ENCODE measurements at places on chromosomes 5 and 9. TPM values are rescaled to one million over a fixed set of nuclear protein-coding genes. Genes with fewer than 3 reads are reported as not detected.

GRCh38 chr5:53825926-53826325, 265.5 kb downstream of the NDUFS4 start:
- no peak for DNase-seq
- H3K36me3 ChIP-seq = no peaks in the 10 kb centered on the region
- no peak overlapping the region for H3K4me3 ChIP-seq
- no peak overlapping the region for H3K27ac ChIP-seq

MTX3 gene
- 0.29 TPM for total RNA-seq

- no peak for DNase-seq
- no peaks in the 10 kb centered on the region for H3K4me1 ChIP-seq
- H3K4me3 ChIP-seq = no peak overlapping the region
Measured at GRCh38 chr5:82662340-82662739, 384.2 kb upstream of the RPS23 start.

CTSL gene
- total RNA-seq = 76.4 TPM

GCNT4 gene
- 0.02 TPM for total RNA-seq

MAP3K1 gene
- 10.7 TPM for total RNA-seq

DNA sequence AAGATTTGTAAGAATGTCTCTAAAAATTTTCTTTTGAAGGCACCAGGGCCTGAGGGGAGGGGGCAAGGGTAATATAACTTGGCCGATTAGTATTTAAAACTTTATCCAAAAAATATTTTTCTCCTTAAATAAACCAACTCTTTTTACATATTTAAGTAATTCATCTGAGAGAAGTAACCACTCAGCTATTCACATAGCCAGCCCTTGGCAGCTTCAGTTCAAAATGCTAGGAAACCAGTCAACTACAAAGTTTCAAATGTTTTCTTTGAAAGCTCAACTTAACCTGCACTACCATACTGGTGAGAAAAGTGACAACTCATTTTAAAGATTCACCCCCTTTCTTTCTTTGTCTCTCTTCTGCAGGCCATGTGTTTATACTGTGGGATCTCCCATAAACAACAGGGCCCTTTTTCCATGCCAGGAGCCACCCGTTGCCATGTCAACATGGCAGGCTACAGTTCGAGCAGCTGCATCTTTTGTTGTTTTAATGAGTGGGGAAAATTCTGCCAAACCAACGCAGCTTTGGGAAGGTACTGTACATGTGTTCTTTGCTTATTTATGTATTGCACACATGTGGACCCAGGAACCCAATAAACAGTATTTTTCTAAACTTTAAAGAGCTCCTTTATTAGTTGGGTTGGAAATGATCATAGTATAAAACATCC, 46.3 kb downstream of the AOPEP start:
- no peaks in the 10 kb centered on the region for H3K36me3 ChIP-seq
- no peaks in the 10 kb centered on the region for H3K27me3 ChIP-seq
- H3K27ac ChIP-seq = peak overlapping the region; percentile 36
- no peak overlapping the region for H3K4me3 ChIP-seq
- DNase-seq = no peak
- H3K4me1 ChIP-seq = no peaks in the 10 kb centered on the region

DNAJA1 gene
- 137 TPM for total RNA-seq

DNA sequence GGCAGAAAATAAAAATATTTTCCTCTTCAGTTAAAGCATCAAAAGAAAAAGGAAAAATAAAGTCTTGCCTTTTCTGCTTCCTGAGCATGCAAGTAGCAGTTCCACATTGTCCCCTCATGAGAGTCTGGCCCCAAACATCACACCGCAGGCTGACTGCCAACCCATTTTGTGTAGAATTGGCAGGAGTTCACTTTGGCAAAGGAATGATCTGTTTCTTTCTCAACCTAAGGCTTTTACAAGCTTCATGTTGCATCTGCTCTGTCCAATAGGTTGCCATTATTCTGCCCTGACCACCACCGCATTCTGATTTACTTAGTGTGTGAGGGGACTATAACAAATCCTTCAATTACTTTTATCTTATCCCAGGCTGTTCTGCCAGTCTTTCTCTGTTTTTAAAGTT, 249.5 kb downstream of the ISL1 start:
- H3K27ac ChIP-seq = no peak overlapping the region
- no peak for DNase-seq
- H3K27me3 ChIP-seq = no peaks in the 10 kb centered on the region
- no peaks in the 10 kb centered on the region for H3K36me3 ChIP-seq

DPYSL3 gene
- 0.55 TPM for total RNA-seq

GRCh38 chr5:139178589-139178917, 19.6 kb downstream of the SIL1 start:
- H3K4me3 ChIP-seq = no peak overlapping the region
- peaks cover 14% of the 10 kb centered on the region for H3K4me1 ChIP-seq
- no peaks in the 10 kb centered on the region for H3K27me3 ChIP-seq
- no peak for DNase-seq
- no peaks in the 10 kb centered on the region for H3K36me3 ChIP-seq
- H3K27ac ChIP-seq = no peak overlapping the region

WDR38 gene
- not detected for total RNA-seq

DNA sequence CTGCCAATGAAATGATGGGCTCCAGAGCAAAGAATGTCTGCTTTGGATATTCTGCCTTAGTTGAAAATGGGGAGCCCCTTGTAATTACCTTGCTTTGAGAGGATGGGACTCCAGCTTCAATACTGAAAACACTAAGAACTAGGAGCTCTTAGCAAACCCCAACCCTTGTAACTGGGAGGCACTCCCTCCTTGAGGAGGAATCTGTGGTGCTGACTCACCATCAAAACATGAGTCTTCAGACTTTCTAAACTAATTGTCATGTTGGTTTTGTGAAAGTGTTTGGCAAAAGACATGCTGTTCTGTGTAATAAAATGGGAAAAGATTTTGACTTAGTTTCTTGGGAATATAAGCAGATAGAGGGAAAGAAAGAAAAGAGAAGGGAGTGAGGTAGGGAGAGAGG, 91.9 kb upstream of the PTPRD start:
- no peak overlapping the region for H3K4me3 ChIP-seq
- no peak overlapping the region for H3K27ac ChIP-seq
- H3K36me3 ChIP-seq = no peaks in the 10 kb centered on the region
- no peaks in the 10 kb centered on the region for H3K27me3 ChIP-seq

DNA sequence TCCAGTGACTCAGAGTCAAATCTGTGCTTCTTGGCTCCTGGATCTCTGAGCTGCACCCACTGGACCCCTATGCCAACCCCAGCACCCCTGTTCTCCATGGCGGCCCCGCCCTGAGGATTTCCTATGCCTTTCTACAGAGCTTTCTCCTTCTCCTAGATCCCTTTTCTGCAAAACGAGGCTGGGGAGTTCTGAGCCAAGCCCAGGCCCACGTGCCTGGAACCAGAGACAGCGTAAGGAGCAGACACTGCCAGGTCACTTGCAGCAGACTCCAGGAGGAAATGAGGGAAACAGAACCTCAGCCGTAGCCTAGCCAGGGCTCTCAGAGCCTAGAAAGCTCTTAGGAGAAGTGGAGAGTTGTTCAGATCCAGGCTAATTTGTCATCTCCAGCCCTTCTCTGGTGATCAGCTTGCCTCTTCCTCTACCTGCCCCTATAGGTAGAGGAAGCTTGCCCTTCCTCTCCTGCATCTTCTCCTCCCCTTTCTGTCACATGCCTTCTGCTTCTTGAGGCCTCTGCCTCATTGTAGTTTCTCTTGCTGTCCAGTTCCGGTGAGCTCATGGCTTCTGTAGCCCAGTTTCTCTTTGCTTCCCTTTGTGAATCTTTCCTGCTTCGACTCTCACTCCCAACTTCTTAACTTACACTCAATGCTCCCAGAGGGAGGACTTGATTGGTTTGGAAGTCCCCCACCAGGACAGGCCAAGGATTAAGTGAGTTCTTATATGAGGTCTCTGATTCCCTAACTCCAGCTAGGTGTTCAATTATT, 163.4 kb downstream of the RGS3 start:
- no peaks in the 10 kb centered on the region for H3K4me1 ChIP-seq
- no peaks in the 10 kb centered on the region for H3K36me3 ChIP-seq
- DNase-seq = no peak
- H3K4me3 ChIP-seq = no peak overlapping the region

DNA sequence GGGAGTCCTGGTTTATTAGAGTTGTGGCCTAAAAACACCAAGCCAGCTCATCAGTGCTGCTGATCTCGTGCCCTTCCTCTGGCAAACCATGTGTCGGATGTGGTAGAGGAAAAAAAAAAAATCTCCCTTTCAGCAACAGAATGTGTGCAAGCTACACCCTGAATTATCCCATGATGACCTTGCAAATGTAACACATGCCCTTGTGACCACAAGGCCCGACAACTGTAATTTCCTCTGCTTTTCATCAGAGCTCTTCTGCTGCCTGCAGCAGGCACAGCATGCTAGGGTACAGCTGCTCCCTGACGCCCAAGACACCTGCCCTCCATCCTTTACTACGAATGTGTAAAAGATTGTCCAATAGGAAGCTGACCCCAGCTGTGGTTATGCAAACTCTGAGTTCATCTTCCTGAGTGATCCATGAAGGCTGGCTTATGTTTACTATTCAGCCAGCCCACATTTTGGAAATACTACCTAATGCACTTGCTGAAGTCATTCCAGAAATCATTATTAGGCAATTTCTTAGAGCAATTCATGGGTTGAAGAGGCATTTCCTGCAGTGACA, 14.6 kb upstream of the BNC2 start:
- no peaks in the 10 kb centered on the region for H3K36me3 ChIP-seq
- no peak for DNase-seq
- no peak overlapping the region for H3K4me3 ChIP-seq
- H3K27me3 ChIP-seq = no peaks in the 10 kb centered on the region
- no peaks in the 10 kb centered on the region for H3K4me1 ChIP-seq

GRCh38 chr5:140883927-140884697, 2.2 kb downstream of the PCDHA13 start:
- H3K27ac ChIP-seq = no peak overlapping the region
- H3K4me3 ChIP-seq = no peak overlapping the region
- DNase-seq = no peak
- H3K4me1 ChIP-seq = no peaks in the 10 kb centered on the region
- no peaks in the 10 kb centered on the region for H3K27me3 ChIP-seq
- no peaks in the 10 kb centered on the region for H3K36me3 ChIP-seq

SNCAIP gene
- not detected for total RNA-seq

GRCh38 chr9:97717866-97718265, 20.7 kb upstream of the XPA start:
- no peak overlapping the region for H3K4me3 ChIP-seq

DNA sequence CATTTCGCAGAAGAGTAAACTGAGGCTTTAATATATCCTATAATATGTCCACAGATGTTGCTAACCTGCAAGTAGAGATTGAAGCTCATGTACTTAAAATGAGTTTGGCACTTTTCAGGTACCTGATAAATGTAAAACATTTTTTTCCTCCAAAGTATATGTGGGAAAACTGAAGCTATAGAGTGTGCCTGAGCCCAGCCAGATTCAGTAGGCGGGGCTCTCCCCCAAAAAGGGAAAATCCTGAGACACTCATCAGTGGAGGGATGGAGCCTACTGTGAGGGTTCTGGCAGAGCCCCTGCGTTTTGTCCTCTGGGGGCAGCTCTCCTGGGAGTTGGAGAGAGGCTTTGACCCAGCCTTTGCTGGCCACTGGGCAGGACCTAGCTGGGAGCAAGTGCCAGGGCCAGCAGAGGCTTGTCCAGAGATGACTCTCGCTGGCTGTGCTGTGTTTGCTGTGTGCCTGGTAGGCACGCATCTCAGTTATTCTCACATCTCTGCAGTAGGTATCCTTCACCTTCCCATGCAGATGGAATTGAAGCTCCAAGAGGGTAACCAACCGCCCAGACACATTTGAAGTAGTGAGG, 81.1 kb upstream of the SPRY4 start:
- H3K27me3 ChIP-seq = peaks cover 11% of the 10 kb centered on the region
- no peaks in the 10 kb centered on the region for H3K4me1 ChIP-seq
- H3K4me3 ChIP-seq = no peak overlapping the region
- no peak overlapping the region for H3K27ac ChIP-seq
- H3K36me3 ChIP-seq = no peaks in the 10 kb centered on the region

- DNase-seq = no peak
- no peak within 1 kb of the TSS for H3K27ac ChIP-seq
- no peaks in the 10 kb centered on the region for H3K4me1 ChIP-seq
- no peaks in the 10 kb centered on the region for H3K27me3 ChIP-seq
- H3K4me3 ChIP-seq = no peak within 1 kb of the TSS
Measured at GRCh38 chr9:21993893-21994555, at the start of gene CDKN2A. Gene CDKN2A (minus strand): TSS chr9:21994392.

BNC2 gene
- not detected for total RNA-seq

DNA sequence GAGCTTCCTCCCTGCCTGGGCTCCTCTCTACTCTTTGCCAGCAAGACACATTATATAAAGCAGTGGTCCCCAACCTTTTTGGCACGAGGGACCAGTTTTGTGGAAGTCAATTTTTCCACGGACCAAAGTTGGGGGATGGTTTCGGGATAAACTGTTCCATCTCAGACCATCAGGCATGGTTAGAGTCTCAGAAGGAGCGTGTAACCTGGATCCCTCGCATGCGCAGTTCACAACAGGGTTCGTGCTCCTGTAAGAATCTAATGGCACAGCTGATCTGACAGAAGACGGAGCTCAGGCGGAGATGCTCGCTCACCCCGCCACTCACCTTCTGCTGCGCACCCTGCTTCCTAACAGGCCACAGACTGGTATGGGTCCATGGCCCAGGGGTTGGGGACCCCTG, 142.8 kb downstream of the LIFR start:
- H3K36me3 ChIP-seq = no peaks in the 10 kb centered on the region
- H3K4me1 ChIP-seq = no peaks in the 10 kb centered on the region
- peaks cover 21% of the 10 kb centered on the region for H3K27me3 ChIP-seq
- no peak overlapping the region for H3K27ac ChIP-seq
- DNase-seq = no peak

CCDC180 gene
- total RNA-seq = 2.3 TPM

DNA sequence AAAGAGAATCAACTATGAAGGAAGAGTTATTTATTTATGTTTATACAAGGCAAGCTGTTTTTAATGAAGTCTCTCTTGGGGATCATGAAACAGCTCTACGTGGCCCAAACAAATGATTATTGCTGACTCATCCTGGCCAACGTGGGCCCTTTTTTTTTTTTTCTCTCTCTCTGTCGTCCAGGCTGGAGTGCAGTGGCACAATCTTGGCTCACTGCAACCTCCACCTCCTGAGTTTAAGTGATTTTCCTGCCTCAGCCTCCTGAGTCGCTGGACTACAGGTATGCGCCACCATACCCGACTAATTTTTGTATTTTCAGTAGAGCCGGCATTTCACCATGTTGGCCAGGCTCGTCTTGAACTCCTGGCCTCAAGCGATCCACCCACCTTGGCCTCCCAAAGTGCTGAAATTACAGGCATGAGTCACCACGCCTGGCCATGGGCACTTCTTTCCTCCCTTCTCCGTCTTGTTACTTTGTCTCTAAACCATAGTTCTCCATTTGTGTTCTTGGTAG, 98.3 kb downstream of the BASP1 start:
- no peak for DNase-seq
- no peaks in the 10 kb centered on the region for H3K36me3 ChIP-seq
- no peak overlapping the region for H3K27ac ChIP-seq
- no peaks in the 10 kb centered on the region for H3K4me1 ChIP-seq
- H3K4me3 ChIP-seq = no peak overlapping the region

GRCh38 chr9:8890695-8891094, 1091.1 kb upstream of the DMAC1 start:
- H3K36me3 ChIP-seq = no peaks in the 10 kb centered on the region
- H3K27me3 ChIP-seq = no peaks in the 10 kb centered on the region
- DNase-seq = no peak
- no peak overlapping the region for H3K27ac ChIP-seq

GRCh38 chr9:128911529-128912035, 9.2 kb upstream of the PHYHD1 start:
- H3K4me3 ChIP-seq = no peak overlapping the region
- H3K27ac ChIP-seq = no peak overlapping the region
- no peaks in the 10 kb centered on the region for H3K27me3 ChIP-seq
- peaks cover 58% of the 10 kb centered on the region for H3K36me3 ChIP-seq
- peaks cover 17% of the 10 kb centered on the region for H3K4me1 ChIP-seq
